ENCODE measurements at places on chromosomes 4 and X. TPM values are rescaled to one million over a fixed set of nuclear protein-coding genes. Genes with fewer than 3 reads are reported as not detected.

The DCAF4L1 gene
- 0.18 TPM for total RNA-seq

The ODAM gene
- not detected for total RNA-seq

The TMPRSS11A gene
- total RNA-seq = not detected

The MID1 gene
- total RNA-seq = 19.9 TPM

The MSX1 gene
- total RNA-seq = 2.7 TPM

The MAGEA11 gene
- total RNA-seq = not detected

The PPARGC1A gene
- total RNA-seq = not detected

The C4orf51 gene
- total RNA-seq = 0.07 TPM

The MAGEB10 gene
- total RNA-seq = not detected

The COL25A1 gene
- 0.14 TPM for total RNA-seq

The RASL11B gene
- 0.11 TPM for total RNA-seq

The IL9R gene
- total RNA-seq = 0.07 TPM
